ENCODE measurements at places on chromosomes 3 and 15. TPM values are rescaled to one million over a fixed set of nuclear protein-coding genes. Genes with fewer than 3 reads are reported as not detected.

The C3orf20 gene
- total RNA-seq = not detected

DNA sequence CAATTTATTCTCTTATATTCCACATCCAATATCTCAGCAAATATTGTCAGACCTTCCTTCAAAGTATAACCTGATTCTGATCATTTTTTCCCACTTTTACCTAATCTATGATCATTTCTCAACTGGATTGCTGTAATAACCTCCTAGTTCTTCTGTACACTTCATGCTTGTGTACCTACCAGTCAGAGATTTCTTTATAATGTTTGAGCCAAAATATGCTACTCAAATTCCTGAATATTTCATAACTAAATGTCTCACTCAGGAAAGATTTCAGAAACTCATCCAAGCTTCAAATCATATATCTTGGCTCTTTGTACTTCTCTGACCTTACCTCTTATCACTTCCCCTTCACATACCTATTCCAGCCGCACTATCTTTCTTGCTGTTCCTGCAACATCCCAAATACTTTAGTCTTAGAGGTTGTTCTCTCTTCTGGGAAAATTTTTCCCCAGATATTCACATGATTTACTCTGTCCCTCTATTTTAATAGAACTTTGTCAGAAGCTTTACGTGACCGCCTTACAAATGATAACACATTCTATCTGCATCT lies 20.0 kb downstream of the BCHE start:
- no peak for DNase-seq

The OSBPL10 gene
- total RNA-seq = 11.2 TPM

DNA sequence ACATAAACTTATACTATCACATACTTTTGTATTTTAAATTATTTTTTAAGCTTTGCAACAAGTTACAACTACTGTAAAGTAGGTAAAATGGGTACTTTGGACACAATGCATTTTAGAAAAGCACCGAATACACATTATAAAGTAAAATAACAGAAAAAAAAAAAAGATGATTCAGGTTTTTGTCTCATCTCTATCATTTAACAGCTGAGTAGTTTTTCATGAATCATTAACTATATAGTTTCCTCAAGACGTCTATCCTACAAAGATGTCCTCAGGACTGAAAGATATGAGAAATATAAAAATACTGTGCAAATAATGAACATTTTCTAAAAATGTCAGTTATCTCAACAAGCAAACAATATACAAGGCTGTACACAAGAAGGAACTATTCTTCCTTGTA lies 46.9 kb downstream of the ANKRD28 start:
- DNase-seq = no peak

The CCR4 gene
- total RNA-seq = 69.7 TPM

The ANKRD63 gene
- not detected for total RNA-seq

The SLC12A8 gene
- 0.39 TPM for total RNA-seq

DNA sequence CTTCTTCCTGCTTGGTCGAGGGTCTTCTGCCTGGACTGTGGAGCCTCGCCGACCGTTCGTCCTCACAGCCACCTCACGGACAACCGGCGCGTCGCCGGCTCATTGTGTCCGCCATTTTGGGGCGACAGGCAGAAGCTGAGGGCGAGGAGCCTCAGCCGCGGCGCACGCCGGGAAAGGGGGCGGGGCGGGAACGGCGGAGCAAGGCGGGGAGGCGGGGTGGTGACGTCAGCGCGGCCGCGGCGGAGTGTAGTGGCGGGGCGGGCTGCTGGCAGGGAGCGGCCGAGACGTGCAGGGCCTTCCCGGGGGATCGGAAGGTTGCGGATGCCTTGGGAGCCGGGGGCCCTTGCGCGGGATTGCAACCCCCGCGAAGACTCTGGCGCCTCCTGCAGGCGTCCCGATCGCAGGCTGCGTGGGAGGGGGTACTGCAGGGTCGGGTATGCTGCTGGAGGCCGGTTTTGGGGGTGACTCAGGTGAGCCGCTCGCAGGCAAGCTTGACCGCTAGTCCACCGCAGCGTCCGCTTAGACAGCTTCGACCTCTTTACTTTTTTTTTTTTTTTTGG lies at the start of gene WDR82:
TSS of gene WDR82 (minus strand) at position 140 of the 560 bp plus-strand sequence. CDS start 288 bp downstream, outside the sequence.
- peak; percentile 100 for DNase-seq

- no peak for DNase-seq
Measured at GRCh38 chr15:100853676-100854440, 25.8 kb upstream of the ALDH1A3 start.

DNA sequence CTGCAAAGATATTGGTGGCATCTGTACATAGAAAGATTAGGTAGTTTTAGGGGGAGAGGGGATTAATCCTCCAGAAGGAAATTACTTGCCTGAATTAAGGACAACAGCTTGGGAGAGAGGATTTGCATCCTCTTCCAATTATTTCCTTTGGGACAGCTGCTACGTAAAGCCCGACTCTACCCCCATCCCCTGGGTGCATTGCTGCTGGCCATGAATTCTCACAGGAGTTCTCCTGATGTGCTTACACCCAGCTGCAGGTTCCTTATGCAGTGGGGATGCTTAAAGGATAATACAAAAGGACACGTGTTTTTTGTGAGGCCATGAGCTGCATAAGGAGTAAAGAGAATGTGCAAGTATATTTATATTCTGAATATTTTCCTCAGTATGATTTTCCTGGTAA lies 132.3 kb downstream of the VPS8 start:
- DNase-seq = no peak

GRCh38 chr3:36250191-36250590 lies 130.1 kb upstream of the STAC start:
- no peak for DNase-seq

DNA sequence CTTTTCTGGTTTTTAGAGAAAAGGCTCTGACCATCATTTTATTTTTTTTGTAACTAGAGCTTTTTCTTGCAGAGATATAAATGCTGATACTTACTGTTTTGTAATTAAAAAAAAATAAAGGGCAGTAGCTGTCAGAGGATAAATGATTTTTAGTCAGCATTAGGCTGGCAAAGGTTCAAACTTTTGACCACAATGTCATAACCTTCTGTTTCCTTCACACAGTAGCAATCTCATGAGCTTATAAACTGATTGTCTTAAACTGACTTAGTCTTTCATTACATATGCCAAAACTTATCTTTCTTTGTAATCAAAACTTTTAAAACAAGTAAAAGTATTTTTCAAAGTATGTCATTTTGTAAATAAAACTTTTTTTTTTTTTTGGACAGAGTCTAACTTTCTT lies 841.9 kb downstream of the OTOL1 start:
- DNase-seq = no peak

The HHLA2 gene
- 0.27 TPM for total RNA-seq

The CACNA2D3 gene
- total RNA-seq = not detected

DNA sequence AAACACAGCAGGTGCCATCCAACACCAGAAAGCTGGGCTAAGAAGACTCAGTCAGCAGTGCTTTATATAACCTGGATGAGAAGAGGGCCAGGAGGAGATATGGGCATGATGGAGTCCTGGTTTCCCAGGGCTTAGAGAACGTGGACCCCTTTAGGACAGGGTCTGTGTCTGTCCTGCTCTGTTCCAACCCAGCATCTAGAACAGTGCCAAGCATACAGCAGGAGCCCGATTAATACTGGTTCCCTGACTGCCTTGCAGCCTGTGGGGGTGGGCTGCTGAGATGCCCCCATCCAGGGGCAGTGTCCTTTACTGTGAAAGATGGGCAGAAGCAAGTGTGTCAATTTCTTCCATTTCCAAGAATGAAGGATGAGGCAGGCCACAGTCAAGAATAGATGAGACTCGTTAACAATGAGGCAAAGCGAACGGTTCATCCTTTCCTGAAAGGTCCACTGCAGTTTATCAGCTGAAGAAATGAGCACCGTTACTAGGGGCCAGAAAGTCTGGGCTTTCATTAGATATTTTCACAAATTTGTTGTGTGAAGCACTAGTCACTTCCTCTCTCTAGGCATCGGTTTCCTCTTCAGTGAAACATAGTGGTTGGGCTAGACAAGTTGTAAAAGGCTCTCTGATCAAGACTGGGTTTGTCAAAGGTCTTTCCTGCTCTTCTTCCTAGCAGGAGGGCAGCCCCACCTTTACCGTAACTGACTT lies 72.0 kb upstream of the HERC1 start:
- DNase-seq = no peak

- no peak for DNase-seq
Measured at GRCh38 chr3:130506031-130506430, 10.9 kb upstream of the COL6A6 start.

The TGM5 gene
- not detected for total RNA-seq

GRCh38 chr15:39145854-39146625 lies 434.8 kb upstream of the THBS1 start:
- no peak for DNase-seq

DNA sequence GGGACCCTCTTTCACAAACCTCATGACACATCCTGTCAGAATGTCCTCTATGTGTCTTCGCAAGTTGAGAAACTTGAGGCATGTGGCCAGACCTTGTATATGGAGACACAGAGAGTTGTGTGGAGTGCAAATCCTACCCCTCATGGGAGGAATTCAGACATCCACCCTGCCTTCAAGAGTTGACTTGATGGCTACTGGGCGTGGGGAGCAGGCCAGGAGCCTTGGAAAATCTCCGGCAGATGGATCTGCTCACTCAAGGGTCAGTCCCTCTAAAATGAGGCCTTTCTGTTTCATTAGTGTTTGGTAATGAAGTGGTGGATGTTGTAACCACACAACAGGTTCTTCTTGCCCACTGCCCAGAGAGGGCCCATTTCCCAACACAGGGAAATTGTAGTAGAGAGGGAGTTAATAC lies 79.0 kb downstream of the ASB7 start:
- no peak for DNase-seq

DNA sequence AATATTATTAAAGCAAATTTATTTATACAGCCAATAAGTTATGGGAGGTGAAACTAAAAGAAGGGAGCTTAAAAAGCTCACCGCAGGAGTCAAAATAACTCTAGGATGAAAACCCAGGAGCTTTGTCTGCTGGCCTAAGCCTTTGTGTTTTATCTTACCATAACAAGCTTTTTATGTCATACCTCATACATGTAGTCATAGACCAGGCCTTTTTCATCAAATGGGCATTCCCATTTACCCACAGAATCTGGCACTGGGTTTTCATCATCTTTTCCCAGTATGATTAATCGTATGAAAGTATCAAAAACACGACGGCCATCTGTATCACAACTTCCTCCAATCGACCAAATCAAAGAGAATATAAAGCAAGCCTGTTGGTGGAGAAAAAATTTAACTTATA lies 122.8 kb downstream of the DNAH12 start:
- no peak for DNase-seq

The SYNPR gene
- total RNA-seq = not detected

GRCh38 chr15:89783861-89784685 lies 7.9 kb downstream of the MESP2 start:
- DNase-seq = no peak

The C3orf70 gene
- 0.04 TPM for total RNA-seq

The GRAMD1C gene
- total RNA-seq = 0.97 TPM

DNA sequence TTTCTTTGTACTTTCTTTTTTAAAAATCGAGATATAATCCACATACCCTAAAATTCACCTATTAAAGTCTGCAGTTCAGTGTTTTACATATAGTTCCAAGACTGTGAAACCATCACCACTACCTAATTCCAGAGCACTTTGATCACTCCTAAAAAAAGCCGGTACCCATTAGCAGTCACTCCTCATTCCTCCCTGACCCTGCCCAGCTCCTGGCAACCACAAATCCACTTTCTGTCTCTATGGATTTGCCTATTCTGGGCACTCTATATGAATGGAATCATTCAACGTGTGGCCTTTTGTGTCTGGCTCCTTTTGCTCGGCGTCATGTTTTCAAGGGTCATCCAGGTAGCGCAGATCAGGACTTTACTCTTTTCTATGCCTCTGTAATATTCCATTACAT lies 17.3 kb downstream of the TRPM1 start:
- DNase-seq = no peak

The ARF4 gene
- 50.0 TPM for total RNA-seq
